ENCODE measurements at places on chromosomes 7 and 10. TPM values are rescaled to one million over a fixed set of nuclear protein-coding genes. Genes with fewer than 3 reads are reported as not detected.

The GOLGA7B gene
- 0.44 TPM for polyA plus RNA-seq

The PCDH15 gene
- not detected for polyA plus RNA-seq

The ZMIZ1 gene
- 2.6 TPM for polyA plus RNA-seq

The TBXAS1 gene
- 1.1 TPM for polyA plus RNA-seq

The CPXM2 gene
- not detected for polyA plus RNA-seq

The TMUB1 gene
- polyA plus RNA-seq, result 42.9 TPM

The CYP2E1 gene
- polyA plus RNA-seq, result 0.02 TPM

The CEP55 gene
- not detected for polyA plus RNA-seq

The CCDC186 gene
- 18.4 TPM for polyA plus RNA-seq

The C10orf67 gene
- not detected for polyA plus RNA-seq

The TAC1 gene
- polyA plus RNA-seq, result not detected

The SNX10 gene
- 13.5 TPM for polyA plus RNA-seq

The ANXA8 gene
- polyA plus RNA-seq, result not detected

The PDK4 gene
- not detected for polyA plus RNA-seq

The MRPS24 gene
- 152 TPM for polyA plus RNA-seq

The CALML5 gene
- not detected for polyA plus RNA-seq

The CYP2C8 gene
- 0.40 TPM for polyA plus RNA-seq

The STEAP2 gene
- not detected for polyA plus RNA-seq

The ANKRD30A gene
- not detected for polyA plus RNA-seq

The MYL10 gene
- not detected for polyA plus RNA-seq

The CPA2 gene
- not detected for polyA plus RNA-seq

The HMX3 gene
- polyA plus RNA-seq, result not detected

The MYO3A gene
- polyA plus RNA-seq, result not detected

The ACHE gene
- not detected for polyA plus RNA-seq

The DPYSL4 gene
- polyA plus RNA-seq, result 0.31 TPM

The SFTPA1 gene
- polyA plus RNA-seq, result not detected

Data from naive thymus-derived CD8-positive, alpha-beta T cell (primary cell).